AG08395 (cell line): ENCODE measurements at places on chromosomes 13 and 19.

DNA sequence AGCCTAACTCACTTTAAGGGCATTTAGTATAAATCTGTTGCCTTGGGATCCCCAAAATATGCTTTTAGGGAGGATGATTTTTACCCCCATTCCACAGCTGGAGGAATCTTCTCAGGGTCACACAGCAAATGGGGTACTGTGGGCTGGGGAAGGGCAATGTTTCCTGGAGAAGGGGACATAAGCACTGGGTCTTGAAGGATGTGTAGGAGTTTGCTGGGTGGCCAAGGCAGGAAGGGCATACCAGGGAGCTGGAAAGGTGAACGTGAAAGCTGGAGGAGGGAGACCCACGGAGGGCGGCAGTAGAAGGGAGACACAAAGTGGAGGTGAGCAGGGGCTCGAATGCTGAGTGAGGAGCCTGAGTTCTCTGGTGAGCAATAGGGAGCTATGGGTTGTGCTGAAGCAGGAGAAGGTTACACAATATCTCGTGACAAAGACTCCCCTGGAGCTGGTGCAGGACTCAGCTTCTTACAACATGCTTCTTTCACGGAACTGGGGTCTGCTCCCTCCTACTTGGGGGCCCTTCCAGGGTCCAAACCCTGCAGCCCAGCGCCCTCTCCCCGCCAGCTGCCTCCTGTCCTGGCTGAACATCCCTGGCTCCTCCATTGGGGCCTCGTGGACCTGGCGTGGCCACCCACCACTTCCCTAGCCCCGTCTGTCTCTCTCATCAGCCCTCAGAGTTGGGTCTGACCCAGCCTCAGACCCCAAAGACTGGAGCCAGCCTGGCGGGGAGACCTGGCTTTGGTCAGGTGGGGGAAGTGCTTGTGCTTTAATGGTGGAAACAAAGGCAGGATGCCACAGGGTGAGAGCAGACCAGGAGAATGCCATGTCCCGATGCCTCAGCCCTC, 11.1 kb downstream of the CILP2 start:
- no peak for DNase-seq

DNA sequence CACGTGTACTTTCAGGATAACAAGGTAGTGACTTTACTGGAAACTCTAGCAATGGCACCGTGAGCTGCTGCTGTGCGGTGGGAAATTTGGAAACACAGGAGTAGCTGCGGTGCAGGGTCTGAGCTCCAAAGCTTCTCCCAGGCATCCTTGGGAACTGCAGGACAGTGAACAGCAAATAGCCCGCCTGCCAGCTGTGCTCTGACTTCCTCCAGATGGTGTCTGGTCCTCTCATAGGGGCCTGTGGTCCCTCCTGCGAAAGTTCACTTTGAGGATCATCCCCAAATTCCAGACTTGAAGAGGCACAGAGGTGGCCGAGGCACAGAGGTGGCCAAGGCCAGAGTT, 287.3 kb upstream of the MAB21L1 start:
- DNase-seq, result no peak

DNA sequence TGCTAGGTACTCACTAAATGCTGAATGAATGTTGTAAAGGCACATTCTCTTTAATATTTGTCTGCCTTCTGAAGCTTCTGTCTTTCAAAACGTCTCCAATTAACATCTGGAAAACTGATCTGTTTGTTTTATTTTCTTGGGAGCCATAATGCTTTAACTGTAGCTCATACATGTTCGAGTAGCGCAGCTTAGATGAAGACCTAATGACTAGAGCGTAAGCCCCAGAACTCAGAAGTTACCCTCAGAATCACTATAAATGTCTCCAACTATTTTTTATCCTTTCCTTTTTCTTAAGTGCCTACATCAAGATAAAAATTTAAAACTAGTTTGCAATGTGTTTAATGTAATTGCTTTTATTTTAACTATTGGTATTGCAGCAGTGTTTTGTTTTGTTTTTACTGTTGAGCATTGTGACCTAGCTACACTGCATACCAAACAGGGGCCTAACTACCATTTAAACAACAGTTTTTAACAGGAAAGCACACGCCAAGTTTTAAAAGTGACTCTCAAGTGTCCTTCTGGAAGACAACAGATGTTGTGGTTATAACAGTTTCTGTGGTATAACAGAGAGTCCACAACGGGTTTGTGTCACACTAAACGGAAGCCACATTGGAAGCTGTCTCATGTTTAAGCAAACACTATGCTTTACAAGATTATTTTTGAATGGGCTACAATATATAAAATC, 42.0 kb downstream of the MRPL57 start:
- no peak for DNase-seq

GRCh38 chr13:99173606-99174005, 27.0 kb upstream of the UBAC2 start:
- no peak for DNase-seq

- no peak for DNase-seq
These were observed 381.1 kb downstream of the FGF14 start for GRCh38 chr13:102020611-102021216.
